ENCODE measurements at places on chromosomes 7 and 10.

DNA sequence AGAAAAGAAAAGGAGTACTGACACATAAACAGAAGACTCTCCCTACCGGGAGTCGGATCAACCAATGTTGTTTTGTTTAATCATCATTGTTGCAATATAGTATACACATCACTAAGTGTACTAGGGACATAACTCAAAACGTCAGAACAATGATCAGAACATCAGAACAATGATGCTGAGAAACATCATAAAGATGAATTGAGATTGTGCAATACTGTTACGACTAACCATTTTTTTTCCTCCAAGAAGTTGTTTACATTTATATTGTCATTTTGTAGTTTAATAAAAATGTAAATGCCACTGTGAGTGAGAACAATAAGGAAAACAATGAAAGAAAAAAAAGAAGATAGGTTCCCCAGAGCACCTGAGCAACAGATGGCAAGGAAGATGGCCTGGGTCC is 663.1 kb upstream of the PCDH15 start:
- DNase-seq, result no peak

DNA sequence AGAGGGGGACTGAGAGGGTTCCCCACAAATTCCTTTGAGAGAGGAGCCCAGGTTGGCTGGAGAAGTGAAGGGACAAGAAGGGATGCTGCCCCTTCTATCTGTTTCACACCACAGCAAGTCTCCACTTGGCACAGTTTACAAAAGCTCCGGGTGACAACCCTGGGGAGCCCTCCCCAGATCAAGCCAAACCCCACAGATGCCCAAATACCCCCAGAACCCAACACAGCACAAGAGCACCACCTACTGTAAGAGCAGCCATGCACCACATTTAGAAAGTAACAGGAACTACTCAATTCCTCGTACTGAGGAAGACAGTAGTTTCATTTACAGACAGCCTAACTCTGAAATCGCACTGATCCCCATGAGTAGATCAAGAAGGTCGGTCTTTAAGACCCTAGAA is 67.8 kb upstream of the ATP6V0A4 start:
- DNase-seq, result no peak

- no peak for DNase-seq
These were observed 192.9 kb downstream of the EVX1 start for GRCh38 chr7:27435461-27435860.

- DNase-seq, result peak; percentile 30
These were observed 20.7 kb downstream of the ZNF467 start for GRCh38 chr7:149752646-149753045.

DNA sequence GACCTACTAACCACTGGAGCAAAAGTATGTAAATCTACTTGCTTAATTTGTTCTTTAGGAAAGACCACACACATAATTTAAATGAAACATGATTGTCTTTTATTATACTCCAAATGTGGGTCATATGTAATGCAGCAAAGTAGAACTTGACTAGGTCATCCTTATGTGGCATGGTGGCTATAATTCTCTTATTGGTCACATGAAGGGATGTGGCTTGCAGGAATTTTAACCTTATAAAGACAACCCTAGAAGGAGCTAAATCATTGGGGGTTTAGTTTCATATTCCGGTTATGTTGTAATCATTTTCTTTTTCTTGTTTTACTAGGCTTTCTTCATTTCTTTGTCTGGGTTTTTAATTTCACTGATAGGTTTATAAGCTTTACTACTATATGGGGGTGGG is 93.9 kb downstream of the SEPTIN7 start:
- no peak for DNase-seq

DNA sequence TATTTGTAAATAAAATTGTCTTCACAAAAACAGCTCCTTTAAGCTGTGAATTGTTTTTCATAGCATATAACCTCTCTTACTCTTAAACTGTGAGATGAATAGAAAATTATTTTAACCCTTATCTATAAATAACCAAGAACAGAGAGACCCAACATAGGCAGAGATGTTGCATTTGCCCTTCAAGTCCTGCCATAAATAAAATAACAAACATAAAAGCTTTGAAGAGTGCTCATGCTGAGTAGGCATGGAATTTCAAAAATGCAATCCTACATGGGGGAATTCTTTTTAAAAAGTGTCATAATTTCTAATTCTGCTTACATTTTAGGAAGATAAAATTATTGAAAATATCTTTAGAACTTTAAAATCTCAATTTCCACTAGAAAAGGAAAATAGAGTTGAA is 124.1 kb upstream of the FERD3L start:
- no peak for DNase-seq

DNA sequence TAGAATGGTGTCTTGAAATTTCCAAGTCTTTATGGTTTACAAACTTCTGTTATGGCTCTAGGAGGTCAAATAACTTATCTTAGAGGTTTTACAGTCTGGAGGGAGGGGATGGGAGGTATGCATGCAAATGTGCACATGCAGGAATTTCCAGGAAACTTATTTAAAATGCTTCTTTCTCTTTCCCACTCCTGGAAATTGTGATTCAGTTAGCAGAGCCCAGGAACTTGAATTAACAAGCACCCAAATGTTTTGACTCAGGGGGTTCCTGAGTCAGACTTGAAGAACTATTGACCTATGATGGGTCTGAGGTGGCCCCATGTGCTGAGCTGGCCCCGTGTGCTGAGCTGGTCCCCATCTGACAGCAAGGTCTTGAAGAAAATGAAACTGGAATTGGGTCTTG is 669.4 kb downstream of the INHBA start:
- no peak for DNase-seq
